ENCODE measurements at places on chromosomes 13 and 19.

DNA sequence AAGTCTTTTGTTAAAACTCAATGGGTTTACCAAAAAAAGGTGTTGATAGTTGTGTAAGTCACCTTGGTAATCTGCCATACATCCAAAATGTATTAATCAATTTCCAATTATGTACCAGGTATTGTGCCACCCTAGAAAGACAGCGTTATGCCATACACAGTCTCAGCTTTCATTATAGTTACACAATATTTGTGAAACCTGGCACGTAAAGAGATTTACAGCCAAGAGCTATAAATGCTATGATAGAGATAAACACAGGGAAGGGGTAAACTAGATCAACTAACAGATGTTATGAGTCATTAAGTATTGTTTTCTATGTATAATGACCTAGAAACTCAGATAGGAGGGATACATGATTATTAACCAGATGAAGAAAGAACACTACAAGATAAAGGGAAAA, 725.6 kb upstream of the SLITRK5 start:
- DNase-seq, result no peak

DNA sequence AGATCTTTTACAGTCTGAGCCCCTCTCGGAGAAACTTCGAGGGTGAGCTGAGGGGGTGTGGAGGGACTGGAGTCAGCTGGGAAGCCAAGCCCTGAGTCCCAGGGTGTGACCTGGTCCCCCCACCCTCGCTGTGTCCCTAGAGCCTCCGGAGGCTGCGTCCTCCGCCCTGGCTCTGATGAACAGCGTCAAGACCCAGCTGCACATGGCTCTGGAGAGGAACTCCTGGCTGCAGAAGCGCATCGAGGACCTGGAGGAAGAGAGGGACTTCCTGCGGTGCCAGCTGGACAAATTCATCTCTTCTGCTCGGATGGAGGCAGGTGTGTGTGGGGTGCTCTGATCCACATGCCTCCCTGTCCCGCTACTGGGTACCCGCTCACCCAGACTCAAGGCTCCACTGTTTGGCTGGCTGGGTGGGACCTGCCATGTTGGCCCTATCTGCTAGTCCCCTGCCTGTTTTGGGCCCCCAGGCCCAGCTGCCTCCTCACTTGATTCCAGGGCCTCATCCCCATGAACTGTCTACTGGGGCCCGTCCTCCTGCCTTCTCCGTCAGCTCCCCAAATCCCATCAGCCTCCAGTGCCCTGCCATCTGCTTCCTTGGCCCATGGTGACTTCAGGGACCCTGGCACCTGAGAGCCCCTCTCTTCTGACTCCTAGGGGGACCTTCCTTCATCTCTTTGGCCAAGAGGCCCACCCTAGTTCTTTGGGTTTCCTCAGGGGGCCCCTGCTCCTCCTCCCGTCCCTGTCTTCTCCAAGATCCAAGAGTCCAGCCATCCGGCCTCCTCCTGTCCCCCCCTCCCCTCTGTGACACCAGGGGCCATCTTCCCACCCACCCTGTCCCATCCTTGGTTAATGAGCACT, 1.5 kb downstream of the CCDC106 start:
- DNase-seq, result no peak

DNA sequence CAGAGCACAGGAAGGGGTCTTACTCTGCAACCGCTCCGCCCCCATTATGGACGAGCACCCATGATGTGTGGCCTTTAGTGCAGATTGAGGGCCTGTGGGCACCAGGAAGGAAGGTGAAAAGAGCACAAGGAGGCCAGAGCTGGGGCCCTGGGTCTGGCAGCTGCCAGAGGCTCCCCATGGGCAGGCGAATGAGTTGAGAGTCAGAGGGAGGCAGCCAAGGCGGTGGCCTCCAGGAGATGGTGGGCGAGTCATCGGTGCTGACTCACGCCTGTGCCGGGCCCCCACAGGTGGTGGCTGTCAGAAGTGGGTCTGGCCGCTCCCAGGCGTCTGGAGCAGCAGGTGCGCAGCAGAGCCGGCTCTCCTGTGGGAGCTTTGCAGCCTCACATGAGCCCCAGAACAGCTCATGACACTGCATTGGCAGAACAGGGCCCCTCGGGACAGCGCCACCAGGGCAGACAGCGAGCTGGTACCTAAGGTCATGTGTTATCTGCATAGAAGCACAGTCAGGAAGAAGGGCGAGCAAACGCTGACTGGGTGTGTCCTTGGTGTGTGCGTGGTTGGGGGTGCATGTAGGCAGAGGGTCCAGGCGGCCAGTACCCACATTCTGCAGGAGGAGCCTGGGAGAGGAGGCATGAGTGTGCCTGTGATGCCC, 68.8 kb downstream of the CHST8 start:
- DNase-seq, result no peak

GRCh38 chr19:17580470-17581144, 25.2 kb downstream of the COLGALT1 start:
- no peak for DNase-seq

- DNase-seq, result no peak
These were observed 804 bp downstream of the ZNF708 start for GRCh38 chr19:21328406-21328805.

GRCh38 chr19:18399008-18399407, 1.6 kb upstream of the LRRC25 start:
- DNase-seq, result no peak

DNA sequence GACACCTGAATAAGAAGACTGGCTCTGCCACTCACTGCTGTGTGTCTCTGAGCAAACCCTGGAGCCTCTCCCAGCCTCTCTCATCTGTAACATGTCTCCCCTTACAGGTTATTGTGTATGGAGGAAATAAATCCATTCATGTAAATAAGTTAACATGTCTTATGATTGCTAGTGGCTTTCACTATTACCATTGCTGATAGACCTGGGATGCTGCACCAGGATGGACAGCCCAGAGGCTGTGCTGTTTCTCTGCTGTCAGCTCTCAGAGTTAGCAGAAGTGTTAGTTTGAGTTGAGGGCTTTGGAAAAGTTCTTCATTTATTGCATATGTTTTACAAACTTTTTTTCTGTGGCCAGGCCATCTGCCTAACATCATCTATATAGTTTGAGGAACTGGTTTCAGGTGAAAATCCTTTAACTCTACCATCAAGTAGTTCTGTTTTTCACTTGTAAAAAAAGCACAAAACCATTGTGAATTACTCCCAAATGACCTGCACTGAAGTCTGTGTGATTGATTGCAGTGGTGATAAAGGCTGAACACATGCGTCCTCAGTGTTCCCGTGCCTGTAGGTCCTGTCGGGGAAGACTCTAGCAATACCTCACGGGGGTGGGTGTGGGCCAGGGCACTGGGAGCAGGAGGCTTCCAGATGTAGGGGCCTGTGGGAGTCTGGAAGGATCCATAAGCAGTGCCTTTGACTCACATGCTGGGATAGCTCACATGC, 24.6 kb downstream of the MPHOSPH8 start:
- DNase-seq, result no peak

- no peak for DNase-seq
These were observed 280.2 kb upstream of the EDNRB start for GRCh38 chr13:78198821-78199220.

DNA sequence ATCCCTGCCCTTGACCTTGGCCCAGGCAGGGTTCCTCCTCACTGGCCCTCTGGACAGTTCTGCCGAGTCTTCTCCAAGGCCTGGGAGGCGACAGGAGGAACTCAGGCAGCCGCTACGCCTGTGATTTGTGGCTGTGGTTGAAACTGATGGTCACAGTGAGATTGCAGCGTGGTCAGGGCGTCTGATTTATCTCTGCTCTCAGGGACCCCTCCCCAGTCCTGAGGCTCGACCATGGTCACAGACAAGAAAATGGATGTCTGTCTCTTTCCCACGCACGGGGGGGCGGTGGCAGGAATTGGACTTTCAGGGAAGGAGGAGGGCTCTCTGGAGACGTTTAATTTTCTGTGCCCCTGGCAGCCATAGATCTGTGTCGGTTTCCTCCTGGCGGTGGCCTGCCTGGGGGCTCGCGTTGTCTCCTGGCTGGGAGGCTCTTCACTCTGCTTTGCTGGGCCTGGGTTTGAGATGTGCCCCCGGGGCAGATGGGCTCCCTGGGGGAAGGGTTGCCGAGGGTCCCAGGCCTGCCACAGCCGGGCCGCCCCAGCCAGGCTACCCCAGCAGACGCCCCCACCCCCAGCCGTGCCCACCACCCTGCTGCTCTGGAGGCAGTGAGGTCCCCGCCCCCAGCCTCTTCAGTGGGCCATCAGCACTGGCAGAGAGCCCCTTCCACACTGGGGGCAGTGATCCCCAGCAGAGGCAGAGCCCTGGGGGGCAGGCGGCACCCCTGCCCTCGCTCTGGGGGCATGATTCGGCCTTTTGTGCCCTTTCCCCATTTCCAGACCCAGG, 167.4 kb downstream of the KDM4B start:
- DNase-seq, result no peak

DNA sequence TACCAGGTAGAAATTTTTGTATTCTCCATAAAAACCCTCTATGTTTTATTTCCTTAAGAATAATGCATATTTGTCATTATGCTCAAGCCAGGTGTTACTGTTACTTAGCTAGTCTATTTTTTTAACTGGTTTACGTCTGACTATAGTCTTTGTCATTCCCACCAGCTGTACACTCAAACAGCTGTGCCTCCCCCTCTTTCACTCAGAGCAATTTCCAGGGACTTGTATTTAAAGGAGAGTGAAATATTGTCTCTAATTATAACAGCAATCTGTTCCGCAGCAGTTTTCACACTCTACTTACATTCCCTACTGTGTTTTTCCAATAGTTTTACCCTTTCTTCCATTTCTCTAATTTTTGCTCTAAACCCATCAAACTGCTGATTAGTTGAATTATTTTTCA, 813.6 kb upstream of the MIR17HG start:
- DNase-seq, result no peak

DNA sequence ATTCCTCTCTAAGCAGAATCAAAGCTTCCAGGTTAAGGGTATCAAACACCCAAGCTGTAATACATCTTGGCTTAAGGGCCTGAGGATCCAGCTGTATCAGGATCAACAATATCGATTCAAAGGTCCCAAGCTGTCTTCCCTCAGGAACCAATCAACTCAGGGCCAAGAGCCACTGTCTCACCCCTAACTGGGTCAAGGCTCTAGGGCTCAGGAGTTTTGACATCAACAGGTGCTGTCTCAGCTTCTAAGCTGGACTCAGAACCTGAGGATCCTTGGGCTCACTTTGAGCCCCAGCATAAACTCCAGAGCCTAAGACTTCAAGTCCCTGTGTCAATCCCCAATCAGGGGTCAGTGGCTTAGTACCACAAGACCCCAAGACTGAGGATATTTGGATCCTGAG, 917 bp downstream of the FBXW9 start:
- DNase-seq, result no peak

GRCh38 chr13:112711528-112712265, 21.9 kb downstream of the ATP11A start:
- peak; percentile 95 for DNase-seq

GRCh38 chr13:110106726-110107125, 200.2 kb downstream of the COL4A1 start:
- DNase-seq, result no peak

- no peak for DNase-seq
These were observed 150.0 kb downstream of the DPF1 start for GRCh38 chr19:38073841-38074685.

DNA sequence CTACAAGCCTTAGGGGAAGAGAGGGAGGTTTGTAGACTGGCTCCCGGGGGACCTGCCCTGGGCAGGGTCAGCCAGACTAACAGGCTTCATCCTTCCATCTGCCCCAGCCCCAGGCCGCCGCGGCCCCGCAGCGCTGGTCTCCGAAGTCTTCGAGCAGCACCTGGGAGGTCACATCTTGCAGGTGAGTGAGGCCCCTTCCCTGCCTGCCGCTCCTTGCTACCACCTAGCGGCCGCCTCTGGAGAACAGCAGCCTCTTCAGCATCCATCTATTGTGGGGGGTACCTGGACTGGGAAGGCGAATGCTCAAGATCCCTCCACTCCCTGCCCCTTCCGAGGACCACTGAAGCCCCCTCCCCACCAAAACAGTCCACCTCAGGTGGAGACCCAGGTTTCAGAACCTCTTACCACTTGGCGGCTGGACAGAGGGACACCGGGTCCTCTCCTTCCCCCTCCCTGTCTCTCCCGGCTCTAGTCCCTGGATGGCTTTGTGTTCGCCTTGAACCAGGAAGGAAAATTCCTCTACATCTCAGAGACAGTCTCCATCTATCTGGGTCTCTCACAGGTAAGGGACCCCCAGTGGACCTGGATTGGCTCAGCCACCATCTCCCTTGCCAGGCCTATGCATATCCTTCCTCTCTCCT, 12.7 kb downstream of the NPAS1 start:
- DNase-seq, result no peak

DNA sequence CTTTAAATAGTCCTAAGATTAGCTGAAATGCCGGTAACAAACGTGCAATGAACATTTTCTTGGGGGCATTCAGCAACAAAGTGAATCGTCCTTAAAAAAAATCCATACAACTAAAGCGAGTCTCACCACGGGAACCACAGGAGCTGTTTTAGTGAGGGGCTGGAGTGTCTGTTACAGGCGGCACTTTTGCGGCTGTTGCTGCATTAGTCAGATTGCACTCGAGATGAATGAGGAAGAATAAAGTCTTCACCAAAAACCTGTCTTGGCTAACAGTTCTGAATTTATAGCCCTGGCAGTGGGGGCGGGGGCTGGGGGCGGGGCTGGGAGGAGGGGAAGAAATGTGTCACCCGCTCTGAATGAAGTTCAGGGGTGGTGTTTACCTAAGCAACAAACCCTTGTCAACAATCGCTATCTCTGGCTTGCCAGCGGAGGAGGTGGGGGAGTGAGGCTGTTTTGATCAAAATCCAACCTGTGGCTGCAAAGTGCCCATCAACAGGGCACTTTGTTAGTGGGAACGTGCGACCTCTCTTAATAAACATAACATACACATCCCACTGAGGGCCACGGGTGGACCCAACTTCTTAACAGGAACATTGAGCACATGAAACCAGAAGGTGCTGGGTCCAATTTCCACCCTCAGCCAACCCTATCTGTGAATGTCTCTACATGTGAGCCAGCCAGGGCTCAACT, 44.5 kb downstream of the RFX2 start:
- no peak for DNase-seq

GRCh38 chr19:19054939-19055440, 8.8 kb upstream of the SLC25A42 start:
- no peak for DNase-seq

- DNase-seq, result no peak
These were observed 854 bp downstream of the RNASEH2B start for GRCh38 chr13:50910485-50910805.

DNA sequence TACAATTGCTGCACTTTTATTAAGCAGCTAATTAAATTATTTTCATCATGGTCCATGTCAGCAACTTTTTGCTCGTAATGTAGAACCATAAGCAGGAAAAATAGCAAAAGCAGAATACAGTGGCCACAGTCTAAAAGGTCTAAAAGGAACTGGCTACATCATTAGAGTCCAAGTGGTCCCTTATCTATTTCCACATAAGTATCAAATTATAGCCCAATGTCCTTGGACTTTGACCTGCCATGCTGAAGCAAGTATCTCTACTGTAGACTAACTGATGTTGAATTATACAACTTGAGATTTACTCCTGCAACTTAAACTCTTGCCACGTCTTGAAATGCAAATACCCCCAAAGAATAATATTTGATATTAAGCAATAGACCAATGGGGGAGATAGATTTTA, 68.8 kb downstream of the OXGR1 start:
- no peak for DNase-seq
